Kasumi-1 (cell line): ENCODE measurements at places on chromosomes 6 and 20.

DNA sequence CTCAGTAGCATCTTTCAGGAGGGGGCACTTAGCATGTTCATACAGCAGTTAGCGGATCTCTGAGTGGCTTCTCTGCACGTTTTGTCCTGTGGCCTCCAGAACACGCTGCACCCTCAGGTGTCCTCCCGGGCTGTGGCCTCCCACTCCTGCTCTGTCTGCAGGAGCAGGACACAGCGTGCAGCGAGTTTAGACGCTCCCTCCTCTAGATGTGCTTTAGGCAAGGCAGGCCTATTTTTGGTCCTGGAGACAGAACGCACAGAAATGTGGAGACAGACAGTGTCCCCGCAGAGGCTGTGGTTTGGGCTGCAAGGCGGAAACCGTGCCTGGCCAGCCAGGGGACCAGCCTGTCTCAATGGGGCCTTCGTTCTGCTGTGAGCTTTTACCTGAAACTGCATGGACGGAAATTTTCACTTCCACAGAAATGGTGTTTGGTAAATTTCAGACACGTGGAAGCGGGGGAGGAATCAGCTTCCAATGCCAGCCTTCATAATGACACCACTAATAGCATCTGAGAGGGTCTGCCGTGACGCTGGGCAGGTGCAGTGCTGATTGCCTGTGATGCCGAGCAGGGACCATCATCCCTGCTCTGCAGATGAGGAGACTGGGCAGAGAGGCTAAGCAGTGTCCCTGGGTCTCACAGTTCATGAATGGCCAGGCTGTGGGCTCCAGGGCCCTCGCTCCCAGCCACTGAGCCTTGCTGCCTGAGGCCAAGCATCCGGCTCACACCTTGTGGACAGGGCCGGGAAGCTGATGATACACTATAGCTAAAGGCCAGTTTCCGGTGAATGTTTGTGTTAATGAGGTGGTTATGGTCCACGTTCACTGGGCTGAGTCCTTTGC is 120.9 kb downstream of the SYCP2 start:
- no peak for DNase-seq

DNA sequence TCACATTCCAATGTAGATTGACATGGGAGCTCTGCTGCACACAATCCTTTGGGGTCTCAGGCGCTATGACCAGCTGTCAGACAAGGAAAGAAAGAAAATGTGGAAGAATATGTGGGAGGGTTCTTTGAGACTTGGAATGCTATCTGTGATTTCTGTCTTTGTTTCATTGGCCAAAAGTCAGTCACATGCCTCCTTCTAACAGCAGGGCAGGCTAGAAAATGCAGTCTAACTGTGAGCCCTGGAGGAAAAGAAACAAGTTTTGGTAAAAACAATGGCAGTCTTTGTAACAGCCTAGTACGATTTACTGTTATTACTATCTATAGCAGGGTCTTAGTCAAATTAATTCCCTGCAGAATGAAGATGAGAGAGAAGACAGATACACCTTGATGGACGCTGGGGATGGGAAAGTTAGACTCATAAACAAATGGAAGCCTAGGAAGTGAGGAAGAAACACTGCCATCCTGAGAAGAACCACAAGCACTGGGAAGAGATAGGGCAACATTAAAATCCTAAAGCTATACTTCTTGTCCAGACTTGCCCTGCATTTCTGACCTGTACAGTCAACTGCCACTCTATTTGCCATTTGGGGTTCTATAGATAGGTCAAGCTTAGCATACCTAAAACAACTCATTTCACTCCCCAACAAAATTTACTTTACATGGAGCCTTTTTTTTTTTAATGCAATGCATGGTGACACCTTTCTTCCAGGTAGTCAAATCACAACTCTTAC is 833.0 kb downstream of the KIF16B start:
- no peak for DNase-seq

- DNase-seq, result peak; percentile 18
Observed at GRCh38 chr20:36084897-36085613, 69.5 kb upstream of the EPB41L1 start.

- no peak for DNase-seq
Observed at GRCh38 chr6:47859175-47859574, 77.3 kb downstream of the OPN5 start.

GRCh38 chr6:55040102-55040848 is 134.0 kb upstream of the HCRTR2 start:
- peak; percentile 62 for DNase-seq

DNA sequence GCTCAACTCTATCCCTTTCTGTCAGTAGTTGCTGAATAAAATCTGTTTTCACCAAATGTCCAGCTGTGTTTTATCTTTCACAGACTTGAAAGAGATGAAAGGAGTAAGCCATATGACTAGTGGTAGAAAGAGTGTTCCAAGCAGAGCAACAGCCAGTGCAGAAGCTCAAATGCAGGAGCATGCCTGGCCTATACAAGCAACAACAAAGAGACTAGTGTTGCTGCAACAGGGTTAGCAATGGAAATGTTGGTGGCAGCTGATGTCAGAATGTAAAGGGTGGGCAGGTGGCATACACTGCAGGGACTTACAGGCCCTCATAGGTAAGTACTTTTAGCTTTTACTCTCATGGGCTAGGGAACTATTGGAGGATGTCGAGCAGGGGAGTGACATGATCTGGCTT is 5.2 kb upstream of the HINT3 start:
- no peak for DNase-seq

GRCh38 chr20:34240121-34240520 is 1.1 kb upstream of the ASIP start:
- DNase-seq, result no peak

DNA sequence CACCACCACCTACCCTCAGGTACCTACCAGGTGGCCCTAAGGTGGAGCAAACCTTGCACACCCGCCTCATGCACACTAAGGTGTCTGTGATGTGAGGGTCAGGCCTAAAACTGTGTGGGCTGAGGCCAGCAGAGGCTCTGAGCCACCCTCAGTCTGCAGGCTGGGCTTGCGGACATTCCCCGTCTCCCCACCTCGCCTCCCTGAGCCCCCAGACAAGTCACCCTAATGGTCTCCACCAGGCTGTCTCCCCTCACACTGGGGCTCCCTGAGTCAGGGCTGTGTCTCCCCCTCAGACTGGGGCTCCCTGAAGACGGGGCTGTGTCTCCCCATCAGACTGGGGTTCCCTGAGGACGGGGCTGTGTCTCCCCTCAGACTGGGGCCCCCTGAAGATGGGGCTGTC is 12.5 kb downstream of the PRPH2 start:
- DNase-seq, result no peak

- peak; percentile 96 for DNase-seq
Observed at GRCh38 chr20:51541189-51542032, 1.1 kb downstream of the NFATC2 start.

DNA sequence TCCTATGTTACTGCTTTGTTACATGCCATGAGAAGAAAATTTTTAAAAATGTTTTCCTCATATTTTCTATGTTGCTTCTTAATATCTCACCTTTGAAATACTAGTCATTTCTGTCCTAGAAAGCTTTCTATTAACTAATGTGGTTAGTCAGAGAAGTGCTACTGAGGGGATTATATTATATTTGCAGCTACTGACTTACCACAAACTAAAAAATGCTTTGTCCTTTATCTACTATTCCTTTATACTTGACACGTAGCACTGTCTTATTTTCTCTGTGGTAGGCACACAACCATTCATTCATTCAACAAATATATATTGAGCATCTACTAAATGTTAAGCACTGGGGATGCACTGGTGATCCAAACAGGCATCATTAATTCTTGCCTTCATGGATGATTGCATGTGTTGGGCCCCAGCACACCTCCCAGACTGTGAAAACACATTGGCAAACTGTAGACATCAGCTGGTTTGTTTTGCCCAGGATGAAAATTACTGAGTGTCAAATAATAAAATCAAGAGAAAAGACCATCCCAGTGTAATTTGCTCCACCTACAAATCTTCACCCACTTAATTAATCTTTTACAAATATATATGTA is 10.7 kb upstream of the MLIP start:
- DNase-seq, result no peak

DNA sequence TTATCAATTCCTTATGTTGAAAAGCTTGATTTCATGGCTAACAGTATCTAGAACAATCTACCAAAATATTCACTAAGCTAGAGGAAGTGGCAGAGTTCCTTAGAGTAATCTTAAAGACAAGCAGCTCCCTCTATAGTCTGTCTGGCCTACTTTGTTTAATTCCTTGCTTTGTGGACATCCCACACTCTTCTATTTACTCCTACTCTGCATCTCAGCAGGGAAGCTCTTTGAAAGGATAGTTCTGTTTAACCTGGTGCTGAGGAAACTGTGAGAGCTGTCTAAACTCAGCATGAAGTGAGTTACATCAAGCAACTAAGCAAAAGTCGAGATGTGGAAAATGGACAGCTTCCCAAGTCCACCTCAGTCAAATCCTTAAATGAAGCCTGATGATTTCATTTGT is 4.3 kb downstream of the REV3L start:
- peak; percentile 80 for DNase-seq

- peak; percentile 46 for DNase-seq
Observed at GRCh38 chr6:128731249-128732165, 151.4 kb upstream of the LAMA2 start.

DNA sequence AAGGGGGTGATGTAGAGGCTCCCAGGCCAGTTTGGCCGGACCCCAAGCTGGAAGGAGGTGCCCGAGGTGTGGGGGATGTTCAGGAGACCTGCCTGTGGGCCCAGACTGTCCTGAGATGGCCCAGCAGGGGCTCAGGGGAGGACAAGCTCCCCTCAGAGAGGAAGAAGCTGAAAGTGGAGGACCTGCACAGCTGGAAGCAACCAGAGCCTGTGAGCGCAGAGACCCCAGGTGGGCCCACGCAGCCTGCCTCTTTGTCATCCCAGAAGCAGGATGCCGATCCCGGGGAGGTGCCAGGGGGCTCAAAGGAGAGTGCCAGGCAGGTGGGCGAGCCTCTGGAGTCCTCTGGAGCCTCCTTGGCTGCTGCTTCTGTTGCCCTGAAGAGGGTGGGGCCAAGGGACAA is 29.7 kb downstream of the ZNF831 start:
- DNase-seq, result no peak

DNA sequence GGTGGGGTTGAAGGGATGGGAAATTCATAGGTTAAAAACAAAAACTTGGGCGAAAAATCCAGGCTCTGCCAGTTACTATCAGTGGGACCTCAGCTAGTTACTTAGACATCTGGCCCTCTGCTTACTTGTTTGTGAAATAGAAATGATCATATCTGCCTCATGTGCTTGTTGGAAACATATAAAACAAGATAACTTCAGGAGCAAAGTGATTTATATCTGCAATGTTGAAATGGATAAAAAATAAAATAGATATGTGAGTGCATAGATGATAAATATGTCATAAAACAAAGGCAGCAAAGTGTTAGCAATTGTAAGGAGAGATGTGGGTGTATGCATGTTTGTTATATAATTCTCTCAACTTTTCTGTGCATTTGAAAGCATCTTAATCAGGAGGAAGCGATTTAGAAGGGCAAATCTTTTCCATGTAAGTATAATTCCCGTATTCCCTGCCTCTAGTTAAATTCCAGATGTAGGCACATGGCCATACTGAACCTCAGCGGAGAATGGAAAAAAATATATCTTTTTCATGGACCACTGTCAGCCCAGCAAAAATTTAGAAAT is 579.0 kb upstream of the FLRT3 start:
- no peak for DNase-seq

DNA sequence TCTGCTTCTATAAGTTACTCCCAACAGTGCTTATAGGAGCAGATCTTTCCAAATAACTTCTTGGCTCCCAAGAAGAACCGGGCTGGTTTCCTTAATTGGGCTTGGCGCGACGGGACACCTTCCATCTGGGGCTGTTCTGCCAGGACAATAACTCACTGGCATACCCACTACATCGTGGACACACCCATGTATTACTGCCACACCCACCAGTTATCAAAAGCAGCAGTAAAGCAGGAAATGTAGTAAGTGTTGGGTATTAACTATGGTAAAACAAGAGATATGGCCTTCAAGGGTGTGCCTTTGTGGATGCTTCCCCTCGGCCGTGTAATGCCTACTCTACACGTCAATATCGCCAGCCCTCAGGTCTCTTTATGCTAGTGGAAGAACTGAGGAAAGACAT is 24.7 kb downstream of the CNKSR3 start:
- DNase-seq, result no peak

DNA sequence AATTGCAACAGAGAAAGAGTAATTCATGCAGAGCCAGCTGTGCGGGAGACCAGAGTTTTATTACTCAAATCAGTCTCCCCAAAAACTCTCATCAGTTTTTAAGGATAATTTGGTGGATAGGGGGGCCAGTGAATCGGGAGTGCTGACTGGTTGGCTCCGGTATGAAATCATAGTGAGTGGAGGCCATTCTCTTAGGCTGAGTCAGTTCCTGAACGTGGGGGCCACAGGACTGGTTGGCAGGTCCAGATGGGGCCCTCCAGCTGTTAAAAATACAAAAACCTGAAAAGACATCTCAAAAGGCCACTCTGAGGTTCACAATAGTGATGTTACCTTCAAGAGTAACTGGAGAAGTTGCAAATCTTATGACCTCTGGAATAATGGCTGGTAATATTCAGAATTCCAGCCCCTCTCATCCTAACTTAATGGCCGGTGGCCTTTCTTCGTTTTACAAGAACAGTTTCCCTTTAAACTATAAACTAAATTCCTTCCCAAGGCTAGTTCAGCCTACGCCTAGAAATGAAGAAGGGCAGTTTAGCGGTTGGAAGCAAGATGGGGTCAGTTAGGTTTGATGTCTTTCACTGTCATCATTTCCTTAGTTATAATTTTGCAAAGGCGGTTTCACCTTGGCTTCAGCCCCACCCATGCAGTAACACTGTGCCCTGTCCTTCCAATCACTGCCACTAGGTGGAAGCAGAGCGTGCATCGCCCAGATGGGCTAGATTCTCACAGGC is 6.8 kb upstream of the MICA start:
- DNase-seq, result peak; percentile 45

DNA sequence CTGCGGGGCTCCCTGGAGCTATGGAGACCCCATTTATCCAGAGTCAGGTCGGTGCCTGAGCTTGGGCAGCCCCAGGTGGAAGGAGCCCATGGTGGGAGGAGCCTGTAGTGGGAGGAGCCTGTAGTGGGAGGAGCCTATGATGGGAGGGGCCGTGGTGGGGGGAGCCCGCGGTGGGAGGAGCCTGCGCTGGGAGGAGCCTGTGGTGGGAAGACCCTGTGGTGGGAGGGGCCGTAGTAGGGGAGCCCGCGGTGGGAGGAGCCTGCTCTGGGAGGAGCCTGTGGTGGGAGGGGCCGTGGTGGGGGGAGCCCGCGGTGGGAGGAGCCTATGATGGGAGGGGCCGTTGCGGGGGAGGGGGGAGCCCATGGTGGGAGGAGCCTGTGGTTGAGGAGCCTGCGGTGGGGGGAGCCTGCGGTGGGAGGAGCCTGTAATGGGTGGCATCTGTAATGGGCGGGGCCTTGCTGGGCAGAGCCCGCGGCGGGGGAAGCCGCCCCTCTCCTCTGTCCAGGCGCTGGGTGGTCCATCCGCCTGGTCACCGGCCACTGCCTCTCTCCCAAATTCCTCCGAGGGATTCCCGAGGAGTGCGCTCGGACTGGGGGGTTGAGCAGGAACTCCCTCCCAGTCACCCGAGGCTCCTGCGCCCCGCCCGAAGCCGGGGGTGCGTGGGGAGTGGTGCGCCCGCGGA is 567 bp upstream of the FNDC11 start:
- peak; percentile 26 for DNase-seq

DNA sequence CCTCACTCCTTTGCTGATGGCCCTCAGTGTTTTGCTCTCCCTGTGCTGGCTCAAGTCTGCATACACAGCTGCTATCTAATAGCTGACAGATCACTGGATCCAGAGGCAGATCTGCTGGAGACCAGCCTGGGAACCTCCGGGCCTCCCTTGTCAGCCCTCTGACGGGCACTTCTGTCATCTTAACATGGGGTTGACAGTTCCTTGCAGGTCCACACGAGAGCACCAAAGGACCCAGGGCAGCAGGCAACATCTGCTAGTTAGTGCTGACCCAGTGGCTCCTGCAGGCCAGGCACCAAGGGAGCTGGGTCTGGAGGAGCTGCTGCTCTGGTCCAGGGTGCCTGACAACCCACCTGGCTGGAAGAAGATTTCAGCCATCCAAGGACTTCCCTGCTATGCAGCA is 208.1 kb downstream of the UST start:
- DNase-seq, result no peak
